ENCODE measurements at places on chromosomes 6 and 20.

- no peak for DNase-seq
Observed at GRCh38 chr6:55955684-55956083, 80.3 kb upstream of the BMP5 start.

GRCh38 chr20:59778615-59779200, 154.7 kb downstream of the SYCP2 start:
- no peak for DNase-seq

DNA sequence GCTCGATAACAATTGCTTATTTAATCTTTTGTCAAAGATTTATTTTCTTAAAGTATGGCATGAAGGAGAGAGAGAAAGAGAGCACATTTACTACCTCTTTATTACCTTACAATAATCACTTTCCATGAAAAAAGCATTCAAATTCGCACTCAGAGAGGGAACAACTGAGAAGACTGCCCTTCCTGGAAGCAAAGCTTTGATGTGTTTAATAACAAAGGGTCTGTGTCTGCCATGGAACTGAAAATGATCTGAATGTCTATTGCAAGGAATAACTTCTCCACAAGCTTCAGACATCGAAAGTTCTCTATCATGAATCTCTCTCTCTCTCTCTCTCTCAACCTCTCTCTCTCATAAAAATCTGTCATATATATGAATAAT, 308.9 kb downstream of the HDGFL1 start:
- DNase-seq: no peak

GRCh38 chr20:32017711-32018251, 7.5 kb downstream of the CCM2L start:
- DNase-seq: no peak

DNA sequence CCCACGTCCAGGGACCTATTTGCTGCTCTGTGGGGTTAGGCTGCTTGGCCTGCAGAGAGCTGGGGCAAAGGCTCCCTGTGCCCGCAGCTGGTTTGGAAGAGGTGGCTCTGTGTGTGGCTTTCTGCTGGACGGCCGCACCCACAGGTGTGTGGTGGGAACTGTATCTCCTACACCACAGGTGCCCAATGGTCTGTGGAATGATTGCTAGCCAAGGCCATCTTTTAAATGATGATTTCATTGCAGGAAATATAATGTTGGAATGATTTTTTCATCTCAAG, 178.4 kb downstream of the DLL1 start:
- no peak for DNase-seq

DNA sequence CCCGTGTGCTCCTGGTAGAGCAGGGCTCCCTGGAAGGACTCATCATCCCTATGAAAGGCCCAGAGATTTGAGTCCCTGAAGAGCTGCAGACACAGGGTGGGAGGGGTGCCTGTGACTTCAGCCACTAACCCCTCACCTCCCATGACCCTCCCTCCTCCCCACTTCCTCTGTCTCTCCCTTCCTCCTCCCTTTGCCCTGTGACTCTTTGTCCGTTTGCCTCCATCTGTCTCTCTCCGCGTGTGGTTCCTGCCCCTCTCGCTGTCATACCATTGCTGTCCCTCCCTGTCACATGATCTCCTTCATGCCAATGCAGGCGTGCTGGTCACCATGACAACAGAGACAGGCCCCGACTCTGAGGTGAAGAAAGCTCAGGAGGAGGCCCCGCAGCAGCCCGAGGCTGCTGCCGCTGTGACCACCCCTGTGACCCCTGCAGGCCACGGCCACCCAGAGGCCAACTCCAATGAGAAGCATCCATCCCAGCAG, 19.0 kb downstream of the EPB41L1 start:
- no peak for DNase-seq

DNA sequence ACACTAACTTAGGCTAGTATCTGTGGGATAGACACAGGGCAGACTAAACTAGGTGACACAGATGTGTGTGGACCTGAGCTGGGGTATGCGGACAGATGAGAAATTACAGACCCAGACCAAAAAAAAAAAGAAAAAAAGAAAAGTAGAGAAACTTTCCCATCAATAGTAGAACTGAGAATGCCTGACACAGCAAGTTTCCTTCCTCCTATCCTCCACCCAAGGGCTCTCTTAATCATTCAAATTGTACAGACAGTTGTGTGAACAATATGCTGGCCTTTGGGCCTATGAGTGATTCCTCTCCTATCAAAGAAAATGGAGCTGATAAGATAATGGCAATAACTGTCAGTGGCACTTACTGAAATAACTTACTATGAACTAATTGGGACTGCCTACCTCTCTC, 226.7 kb upstream of the PRDM1 start:
- DNase-seq: no peak

DNA sequence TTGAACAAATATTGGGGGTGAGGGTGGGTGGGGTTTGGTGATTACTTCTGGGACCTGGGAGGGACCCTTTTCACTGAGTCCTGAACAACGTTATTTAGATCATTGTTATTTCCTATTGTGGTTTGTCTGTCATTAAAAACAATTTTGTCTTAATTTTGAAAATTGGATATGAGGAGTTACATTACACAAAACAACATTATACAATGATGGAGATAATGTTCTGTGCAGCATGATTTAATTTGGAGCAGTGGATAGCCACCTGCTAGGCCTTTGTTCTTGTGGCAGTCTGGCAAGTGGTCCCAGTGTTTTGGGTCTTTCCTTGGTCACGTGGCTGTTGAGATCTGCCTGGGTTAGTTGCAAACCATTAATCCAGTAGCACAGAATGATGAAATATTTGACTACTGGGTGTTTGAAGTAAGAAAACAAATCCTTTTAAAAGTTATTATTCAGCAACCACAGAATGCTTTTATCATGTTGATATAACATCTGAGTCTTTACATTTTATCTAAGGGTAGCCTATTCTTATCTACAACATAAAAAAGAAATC, 172.8 kb downstream of the CDKAL1 start:
- no peak for DNase-seq

DNA sequence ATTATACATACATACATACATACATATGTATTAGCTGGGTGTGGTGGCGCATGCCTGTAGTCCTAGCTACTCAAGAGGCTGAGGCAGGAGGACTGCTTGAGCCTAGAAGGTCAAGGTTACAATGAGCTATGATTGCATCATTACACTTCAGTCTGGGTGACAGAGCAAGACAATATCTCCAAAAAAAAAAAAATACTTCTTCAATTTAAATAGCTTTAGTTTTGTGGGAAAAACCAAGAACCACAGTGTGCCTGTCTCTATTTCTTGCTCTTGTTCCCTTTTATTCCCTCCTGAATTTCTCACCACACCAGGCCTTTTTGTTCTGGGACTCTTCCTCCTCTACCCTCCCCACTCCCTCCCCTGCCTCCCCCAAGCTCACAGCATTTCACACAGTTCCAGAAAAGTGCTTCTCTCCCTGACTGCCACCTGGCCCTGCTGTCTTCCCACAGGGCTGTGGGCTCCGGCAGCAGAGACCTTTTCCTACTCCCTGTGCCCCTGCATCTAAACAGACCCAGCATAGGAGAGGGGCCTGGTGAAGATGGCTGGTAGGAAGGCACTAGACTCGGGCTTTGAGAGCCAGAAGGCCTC, 1.3 kb downstream of the C20orf203 start:
- DNase-seq: no peak

DNA sequence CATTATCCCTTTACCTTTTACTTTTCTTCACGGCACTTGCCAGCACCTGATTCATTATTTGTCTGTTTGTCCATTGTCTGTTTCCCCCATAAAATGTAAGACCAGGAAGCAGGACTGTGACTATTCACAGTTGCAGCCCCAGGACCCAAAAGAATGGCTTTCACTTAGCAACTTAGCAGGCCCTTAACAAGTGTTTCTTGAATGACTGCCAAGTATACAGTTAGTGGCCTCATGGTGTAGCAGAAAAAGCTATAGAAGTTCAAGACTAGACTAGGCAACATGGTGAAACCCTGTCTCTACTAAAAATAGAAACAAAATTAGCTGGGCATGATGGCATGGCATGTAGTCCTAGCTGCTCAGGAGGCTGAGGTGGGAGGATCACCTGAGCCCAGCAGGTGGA, 4.3 kb downstream of the SLC26A8 start:
- no peak for DNase-seq

- DNase-seq: no peak
Observed at GRCh38 chr20:23326774-23327173, 23.8 kb upstream of the NXT1 start.

GRCh38 chr6:158068156-158068892, 86.7 kb downstream of the SYNJ2 start:
- DNase-seq: no peak

DNA sequence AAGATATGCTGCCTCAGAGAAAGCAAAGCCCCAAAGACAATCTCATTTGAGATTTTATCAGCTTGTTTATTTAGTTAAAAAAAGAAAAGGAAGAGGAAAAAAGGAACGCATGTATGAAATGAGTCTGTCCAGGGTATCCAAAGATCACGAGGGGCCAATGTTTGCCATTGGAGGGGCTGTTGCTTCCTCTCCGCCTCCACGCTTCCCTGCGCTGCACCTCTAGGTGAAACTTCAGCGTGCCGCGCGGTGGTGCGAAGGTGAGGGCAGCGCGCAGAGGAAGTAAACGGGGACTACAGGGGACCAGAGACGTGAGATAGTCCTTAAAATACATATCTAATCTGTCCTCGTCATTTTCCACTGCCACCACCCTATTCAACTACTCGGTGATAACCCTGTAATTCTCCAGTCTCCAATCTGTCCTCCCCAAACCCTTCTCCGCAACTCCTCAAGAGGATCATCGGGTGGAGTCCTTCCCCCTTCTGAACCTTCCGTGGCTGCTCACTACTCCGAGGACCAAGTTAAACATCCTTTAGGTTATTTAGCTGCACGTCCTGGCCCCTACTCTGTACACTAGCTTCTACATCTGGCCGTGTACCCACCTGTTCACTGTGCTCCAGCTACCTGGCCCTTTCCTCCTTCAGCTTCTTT, 1.1 kb upstream of the DCBLD1 start:
- no peak for DNase-seq

Data from NK-92 treated with Interleukin-12 subunit alpha and Interleukin-12 subunit beta, amount 100 ng/mL, for 24 hours (cell line).